ENCODE measurements at places on chromosomes 5 and 9.
A peak's percentile ranks its signal among the peaks of the same experiment; 100 is the strongest.

GRCh38 chr9:96169484-96169883 lies 132.5 kb downstream of the HSD17B3 start:
- DNase-seq: no peak

DNA sequence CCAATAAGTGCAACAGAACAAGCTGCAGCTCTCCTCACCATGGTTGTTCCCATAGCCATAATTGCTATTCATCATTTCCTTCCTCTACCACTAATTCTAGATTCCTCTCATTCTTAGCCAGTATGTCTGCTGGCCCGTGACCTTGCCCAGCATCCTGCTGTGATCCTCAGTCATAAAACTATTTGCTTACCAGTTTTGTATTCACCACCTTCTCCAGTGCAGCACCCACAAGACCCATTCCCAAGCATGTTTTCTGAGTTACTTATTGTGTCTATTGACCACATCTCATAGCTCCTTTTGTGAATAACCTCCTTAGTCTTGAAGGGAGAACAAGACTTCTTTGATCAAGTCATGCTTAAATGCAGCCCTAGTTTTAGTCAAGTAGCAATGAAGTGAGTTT lies 488.0 kb upstream of the CTNND2 start:
- DNase-seq: no peak

DNA sequence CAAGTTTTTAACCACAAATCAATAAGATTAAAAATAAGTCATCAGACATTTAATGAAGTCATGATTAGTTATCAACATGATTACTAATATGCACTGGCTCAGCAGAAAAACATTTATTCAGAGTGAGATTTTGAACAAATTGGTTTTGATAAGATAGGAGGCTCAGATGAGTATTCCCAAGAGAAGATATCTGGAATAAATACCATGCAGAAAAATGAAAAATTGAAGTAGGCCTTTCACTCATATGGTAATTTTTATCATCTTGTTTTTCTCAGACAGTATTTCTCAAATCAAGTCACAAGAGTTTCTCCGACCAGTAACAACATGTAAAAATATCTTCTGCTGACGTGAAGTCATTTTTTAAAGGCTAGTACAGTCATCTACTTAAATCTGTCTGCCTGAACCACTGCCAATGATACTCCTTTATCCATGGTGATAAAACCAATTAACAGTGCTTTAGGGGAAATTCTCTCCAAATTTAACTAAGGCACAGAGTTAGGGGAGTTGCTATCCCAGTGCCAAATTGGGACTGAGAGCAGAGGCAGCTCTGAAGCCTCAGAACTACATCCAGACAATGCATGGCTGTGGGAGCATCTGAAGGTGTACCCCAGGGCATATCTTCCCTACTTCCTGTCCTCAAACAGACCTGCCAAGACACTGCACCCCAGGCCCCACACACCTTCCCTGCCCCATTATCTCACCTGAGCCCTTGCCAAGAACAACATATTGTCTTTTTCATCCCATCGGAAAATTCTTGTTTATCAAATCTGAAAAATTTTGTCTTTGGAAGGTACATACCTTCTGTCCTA lies 105.5 kb upstream of the TSLP start:
- no peak for DNase-seq

GRCh38 chr5:17714186-17714585 lies 79.9 kb downstream of the TAF11L14 start:
- DNase-seq: no peak

- no peak for DNase-seq
Measured at GRCh38 chr9:120153258-120153657, 426.7 kb downstream of the CDK5RAP2 start.

DNA sequence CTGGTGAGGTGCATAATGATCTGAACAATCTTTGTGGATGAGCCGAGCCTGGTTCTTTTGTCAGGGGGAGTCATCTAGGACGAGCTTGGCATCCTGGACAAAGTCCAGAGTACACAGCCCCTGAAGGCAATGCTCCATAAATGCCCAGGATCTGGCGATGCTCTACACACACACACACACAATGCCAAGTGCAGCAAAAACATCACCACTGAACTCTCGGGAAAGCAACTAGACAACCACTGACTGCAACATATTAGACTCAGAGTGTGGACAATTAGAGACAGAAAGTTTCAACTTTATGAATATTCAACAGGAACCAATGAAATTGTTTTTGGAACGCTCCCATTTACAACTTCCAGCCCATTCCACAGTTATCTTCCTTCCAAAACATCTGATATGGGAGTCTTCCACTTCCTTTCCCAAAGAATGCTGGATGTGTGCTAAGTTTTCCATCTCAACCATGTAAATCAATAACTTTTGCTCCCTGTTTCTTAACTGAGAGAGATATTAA lies 227.6 kb upstream of the ANKRD55 start:
- no peak for DNase-seq

GRCh38 chr5:153968761-153969562 lies 69.7 kb downstream of the FAM114A2 start:
- DNase-seq: no peak

DNA sequence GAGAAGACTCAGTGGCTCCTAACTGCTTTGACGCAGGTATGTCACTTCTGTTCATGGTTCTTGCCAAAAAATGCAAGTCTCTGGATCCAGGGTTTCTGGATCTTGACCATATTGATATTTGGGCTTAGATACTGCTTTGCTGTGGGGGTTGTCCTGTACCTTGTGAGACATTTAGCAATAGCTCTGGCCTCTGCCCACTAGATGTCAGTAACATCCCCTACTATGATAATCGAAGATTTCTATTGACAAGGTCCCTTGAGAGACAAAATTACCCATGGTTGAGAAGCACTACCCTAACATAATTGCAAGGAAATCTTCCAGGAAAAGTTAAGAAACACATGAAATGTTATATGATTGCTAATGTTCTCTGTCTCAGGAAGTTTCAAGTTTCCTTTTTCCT lies 285.4 kb downstream of the TMEM232 start:
- peak; percentile 19 for DNase-seq

GRCh38 chr9:133401588-133401987 lies 16.2 kb downstream of the REXO4 start:
- no peak for DNase-seq

DNA sequence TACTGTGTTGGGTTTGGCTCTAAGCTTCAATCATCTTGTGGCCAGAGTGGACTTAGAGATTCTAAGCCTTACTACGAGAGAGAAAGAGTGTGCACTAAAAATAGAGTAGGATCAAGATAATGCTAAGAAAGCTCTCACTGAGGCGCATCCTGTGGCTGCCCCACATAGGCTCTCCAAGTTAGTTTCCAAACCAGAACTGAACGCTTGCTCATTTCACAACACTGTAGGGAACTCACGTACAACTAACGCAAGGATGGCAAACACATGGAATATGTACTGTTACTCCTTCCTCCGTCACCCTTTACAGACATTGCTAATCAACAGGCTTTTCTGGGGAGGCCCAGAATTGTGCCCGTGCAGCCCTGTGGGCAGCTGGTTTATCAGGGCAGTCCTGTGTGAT lies 90.9 kb downstream of the EQTN start:
- DNase-seq: no peak

DNA sequence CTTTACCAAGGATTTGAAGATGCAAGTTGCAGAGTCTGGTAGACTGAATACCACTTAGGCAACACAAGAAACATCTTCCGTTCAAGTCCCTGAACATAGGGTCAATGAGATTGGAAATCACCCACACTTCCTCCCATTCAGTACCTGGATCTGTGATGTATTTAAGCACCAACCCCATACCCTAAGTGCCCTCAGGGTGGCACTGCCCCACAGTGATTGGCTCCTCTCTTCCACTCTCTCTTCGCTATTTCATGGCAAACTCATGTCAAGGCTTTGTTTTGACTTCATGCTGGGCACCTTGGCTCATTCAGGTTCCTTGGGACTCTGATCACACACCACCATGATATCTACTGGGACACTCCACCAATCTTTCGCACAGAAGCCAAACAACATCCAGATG lies 53.7 kb downstream of the GGTA1 start:
- DNase-seq: no peak

DNA sequence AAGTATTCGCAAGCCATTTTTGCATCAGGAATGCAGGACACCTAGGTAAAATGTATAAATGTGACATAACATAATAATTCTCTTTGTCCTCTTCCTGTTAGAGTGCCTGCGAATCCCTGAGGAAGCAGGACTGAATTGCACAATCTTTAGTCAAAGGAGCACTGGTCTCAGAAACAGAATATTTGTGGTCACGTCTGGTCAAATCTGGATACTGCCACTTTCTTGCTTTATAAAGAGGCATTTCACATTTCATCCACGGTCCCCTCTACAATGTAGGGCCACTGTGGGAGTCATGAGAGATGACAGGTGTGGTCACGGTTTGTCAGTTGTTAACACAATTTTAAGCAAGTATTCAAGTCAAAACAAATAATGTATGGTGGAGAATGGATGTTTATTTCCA lies 564.0 kb downstream of the IRX1 start:
- no peak for DNase-seq

GRCh38 chr5:53031695-53032096 lies 42.5 kb downstream of the ITGA2 start:
- peak; percentile 22 for DNase-seq

DNA sequence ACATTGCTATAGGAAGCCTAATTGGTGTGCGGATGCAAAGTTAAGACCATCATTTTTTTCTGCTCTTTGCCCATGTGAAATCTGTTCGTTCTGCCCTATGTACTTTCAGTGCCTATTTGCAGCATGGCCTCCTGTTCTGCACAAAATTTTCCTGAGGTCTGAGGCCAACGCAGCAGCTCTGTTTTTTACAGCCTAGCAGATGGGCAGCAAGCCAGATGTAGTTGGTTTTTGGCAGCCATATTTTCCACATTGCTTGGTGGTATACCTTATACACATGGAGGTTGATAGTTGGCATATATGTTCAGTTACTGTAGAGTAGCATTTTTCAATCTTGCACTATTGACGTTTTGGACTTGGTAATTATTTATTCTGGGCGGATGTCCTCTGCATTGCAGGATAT lies 133.5 kb upstream of the MRPS30 start:
- DNase-seq: no peak

DNA sequence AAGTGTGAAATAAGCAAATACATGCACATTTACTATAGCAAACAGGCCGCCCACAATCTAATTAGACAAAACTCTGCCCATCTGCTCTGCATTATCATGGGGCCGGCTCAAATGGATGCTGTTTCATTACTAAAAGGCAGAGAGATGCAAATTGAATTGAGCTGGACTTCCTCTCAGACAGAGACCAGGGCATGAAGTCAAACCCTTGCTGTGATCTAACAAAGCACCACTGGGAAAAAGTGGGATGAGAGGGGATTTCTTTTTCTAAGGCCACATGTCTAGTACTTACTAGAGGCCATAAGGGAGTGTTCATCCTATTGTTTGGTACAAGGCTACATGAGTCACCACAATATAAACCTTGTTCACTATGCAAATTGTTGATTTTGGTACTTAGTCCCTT lies 614.7 kb downstream of the ISL1 start:
- DNase-seq: no peak

DNA sequence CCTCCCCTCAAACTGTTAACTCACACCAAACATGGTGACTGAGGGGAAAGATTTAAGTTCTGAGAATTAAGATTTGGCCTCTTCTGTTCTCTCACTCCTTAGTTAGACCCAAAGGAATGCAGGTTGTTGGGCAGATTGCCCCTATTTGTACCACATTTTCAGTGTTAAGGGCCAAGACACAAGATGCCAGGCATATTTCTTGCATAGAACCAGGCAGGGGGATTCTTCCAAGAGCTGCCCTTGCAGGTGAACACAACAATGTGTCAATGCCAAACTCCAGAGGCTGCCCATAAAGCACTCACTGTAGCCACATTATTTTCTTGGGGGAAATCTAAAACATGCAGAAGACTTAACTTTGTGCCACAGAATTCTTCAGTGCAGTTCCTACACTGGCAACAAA lies 14.7 kb downstream of the MPDZ start:
- DNase-seq: no peak

GRCh38 chr9:2263111-2263510 lies 248.0 kb downstream of the SMARCA2 start:
- no peak for DNase-seq

- DNase-seq: no peak
Measured at GRCh38 chr9:111615928-111616327, 15.2 kb upstream of the DNAJC25 start.

DNA sequence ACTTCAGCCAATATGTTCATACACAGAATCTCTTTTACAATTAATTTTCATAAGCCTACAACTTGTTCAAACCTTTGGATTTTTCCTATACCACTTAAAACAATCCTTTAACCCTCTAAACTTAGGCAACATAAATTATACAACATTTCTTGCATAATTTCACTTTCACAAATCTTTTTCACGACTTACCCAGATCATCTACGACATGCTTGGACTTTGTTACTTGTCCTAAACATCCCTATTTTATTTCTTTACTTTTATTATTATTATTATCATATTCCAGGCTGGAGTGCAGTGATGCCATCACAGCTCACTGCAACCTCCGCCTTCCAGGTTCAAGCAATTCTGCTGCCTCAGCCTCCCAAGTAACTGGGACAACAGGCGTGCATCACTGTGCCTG lies 68.0 kb downstream of the CACNA1B start:
- no peak for DNase-seq

- no peak for DNase-seq
Measured at GRCh38 chr5:9698841-9699240, 68.7 kb upstream of the TAS2R1 start.
